ENCODE measurements at places on chromosomes 2 and 18.

GRCh38 chr2:10931710-10932255 lies 20.0 kb downstream of the KCNF1 start:
- no peak for DNase-seq

- peak; percentile 59 for DNase-seq
Measured at GRCh38 chr2:153163055-153163454, 315.5 kb downstream of the RPRM start.

- DNase-seq: peak; percentile 13
Measured at GRCh38 chr18:4605212-4605611, 150.1 kb upstream of the DLGAP1 start.

GRCh38 chr2:68791914-68792313 lies 57.3 kb downstream of the ARHGAP25 start:
- DNase-seq: no peak

DNA sequence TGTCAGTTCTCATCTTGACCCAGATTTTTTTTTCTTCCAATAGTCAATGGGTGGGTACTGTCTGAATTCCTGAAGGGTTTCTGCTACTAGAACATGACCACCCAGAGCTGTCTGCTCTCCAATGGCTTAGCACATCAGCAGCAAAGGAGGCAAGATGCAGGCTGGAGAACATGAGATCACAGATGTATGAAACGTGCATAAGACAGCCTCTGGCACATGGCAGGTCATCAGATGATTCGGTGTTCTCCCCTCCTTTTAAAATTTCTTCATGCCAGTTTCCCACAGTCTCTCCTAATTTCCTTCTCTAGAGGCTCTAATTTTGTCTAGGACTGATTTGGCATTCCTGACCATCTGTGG lies 359.3 kb upstream of the TNP1 start:
- no peak for DNase-seq

- peak; percentile 12 for DNase-seq
Measured at GRCh38 chr2:44807201-44808025, 134.1 kb upstream of the SIX3 start.

GRCh38 chr18:55088000-55088401 lies 128.7 kb upstream of the CCDC68 start:
- DNase-seq: no peak

DNA sequence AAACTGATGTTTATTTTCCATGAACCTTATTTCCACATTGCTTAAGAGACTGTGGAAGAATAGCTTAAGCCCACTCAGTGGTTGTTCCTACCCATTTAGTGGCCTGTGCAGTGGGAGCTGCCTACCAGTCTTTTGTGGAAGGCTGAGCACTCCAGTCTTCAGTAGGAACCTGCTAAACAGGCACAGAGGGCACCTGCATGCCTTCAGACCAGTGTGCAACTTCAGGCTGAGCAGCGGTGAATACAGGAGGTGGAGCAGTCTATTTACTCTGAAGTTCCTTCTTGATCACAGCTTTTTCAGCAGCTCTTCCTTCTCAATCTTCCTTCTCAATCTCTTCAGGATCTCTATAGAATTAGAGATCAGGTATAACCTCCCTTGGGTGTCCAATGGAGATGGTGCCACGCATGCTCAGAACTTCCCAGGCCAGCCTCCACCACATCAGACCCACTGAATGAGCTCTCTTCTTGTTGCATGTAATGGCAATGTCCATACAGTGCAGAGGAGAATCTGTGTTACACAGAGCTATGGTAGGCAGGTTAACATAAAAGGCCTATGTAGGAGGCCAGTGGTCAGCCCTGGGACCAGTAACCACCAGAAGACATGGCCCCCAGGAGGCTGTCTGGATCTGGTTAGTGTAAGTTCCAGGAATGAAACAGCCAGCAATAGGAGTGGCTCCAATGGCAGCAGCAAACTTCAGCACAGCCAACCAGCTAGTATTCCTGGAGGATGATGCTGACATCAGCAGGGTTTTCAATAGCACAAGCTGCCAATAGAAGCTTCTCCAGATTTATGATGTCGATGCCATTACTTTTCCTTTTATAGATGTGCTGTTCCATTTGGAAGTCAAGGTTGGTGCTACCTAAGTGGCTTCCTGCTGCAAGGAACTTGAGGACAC lies 47.9 kb upstream of the MAT2A start:
- DNase-seq: no peak

- DNase-seq: no peak
Measured at GRCh38 chr2:74080346-74080745, 67.4 kb downstream of the BOLA3 start.

DNA sequence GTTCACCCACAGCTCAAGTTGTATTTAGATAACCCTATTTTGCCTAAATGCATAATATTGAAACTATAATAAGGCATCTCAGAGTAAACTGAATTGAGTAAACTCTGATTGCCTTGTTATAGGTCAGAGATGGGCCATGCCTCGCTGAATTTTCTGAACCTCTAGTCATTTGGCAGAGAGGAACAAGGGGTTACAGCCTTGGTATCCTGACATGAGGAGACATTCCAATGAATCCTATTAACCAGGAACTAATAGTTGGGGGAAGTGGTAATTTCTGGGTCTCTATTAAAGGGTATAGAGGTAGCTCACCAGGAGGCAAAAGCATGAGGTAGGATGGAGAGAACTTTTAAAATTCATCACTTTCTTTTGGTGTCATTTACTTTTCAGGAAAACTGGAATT lies 227.4 kb upstream of the CHST9 start:
- no peak for DNase-seq

DNA sequence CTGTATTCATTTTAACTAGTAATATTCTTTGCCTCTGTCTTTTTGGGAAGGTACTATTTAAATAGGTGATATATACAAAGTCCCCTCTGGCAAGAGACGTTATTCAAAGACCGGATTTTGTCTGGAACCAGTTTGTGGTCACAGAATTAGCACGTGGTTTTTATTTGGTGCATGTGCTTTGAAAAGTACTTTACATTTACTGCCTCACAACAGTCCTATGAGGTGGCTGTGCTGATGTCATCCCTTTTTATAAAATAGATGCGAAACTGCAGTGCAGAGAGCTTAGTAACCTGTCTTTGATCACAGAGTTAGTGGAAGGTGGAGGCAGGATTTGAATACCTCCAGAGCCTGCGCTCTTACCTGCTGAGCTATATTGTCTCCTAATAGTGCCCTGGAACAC lies 4.0 kb downstream of the LPIN1 start:
- DNase-seq: no peak
